GM12892 (cell line): ENCODE measurements at places on chromosomes 13 and 19.

- no peak for DNase-seq
Measured at GRCh38 chr13:111372651-111373425, 52.4 kb downstream of the TEX29 start.

- DNase-seq, result no peak
Measured at GRCh38 chr13:110308656-110309359, 1.7 kb downstream of the COL4A2 start.

- DNase-seq, result no peak
Measured at GRCh38 chr13:62595976-62596375, 1180.3 kb upstream of the PCDH20 start.

GRCh38 chr19:3443840-3444694 lies 36.3 kb downstream of the SMIM24 start:
- DNase-seq, result no peak

DNA sequence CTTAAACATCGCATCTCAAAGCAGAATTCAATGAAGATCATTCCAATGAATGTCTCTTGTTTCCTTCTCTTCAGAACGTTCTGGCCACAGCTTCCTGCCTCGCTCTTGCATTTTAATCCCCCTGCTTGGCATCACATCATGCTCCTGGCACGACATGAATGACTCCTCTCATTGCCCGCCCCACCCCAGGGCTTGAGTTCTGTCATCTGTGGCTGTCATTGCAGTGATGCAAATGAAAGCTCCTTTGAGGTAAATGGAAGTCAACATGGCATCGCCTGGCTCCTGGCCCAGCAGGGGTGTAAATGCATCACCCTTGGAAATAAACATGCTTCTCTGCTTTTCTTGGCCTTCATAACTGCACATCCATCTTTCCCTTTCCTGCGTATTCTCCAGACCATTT lies 48.6 kb downstream of the SCEL start:
- no peak for DNase-seq
